Renal cortical epithelial cell (primary cell): ENCODE measurements at places on chromosomes 7 and 10. TPM values are rescaled to one million over a fixed set of nuclear protein-coding genes. Genes with fewer than 3 reads are reported as not detected.

DNA sequence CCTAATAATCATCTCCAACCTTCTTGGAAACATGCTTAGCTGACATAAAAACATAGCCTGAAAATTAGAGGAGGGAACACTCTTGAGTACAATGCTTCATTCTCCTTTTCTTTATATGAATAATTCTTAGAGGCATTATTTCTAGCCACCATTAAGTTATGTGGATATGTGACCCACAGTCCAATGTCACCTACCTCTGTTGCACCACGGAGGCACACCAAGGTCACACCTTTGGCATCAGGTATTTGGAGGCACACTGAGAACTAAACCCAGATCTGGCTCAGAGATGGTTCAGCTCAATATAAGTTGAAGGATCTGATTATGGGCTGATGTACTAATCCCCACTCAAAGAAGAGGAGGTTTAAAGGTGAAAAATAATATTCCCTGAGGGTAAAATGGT is 385.1 kb downstream of the POM121L12 start:
- no peak for DNase-seq

DNA sequence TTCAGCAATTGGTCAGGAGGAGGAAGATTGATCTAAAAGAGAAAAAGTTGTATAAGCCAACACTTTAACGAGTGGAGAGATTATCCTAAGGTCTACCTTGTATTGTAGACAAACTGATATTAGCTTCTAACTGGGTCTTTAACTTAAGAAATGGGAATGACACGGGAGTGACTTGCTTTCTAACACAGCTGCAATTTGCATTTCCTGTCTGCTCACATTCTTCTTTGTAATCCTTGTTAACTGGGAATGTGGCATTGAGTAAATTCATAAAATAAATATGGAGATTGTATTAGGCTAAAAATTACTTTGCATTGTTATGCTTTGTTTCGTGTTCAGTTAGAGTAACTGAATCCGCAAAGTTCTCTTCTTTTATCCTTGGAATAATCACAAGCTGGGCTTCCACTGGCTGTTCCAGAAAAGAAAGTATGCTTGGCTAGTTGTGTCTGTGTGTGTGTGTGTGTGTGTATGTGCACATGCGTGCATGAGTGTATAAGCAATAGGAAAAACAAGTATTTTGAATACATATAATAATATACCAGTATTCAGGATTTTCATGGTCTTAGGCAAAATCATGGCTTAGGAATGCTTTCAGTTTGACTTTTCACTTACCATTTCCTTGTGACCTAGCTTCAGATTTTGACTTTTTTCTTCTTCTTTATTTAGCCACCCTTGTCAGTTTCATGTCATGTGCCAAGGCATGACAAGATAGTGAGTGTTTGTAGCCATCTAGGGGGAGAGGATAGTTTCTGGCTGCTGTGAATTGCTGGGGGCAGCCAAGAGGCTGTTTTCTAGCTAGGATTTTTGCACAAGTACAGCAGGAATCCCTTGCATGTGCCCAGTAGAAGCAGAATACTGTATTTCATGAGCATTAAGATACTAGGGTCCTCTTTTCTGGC is 54.5 kb upstream of the FZD8 start:
- no peak for DNase-seq

DNA sequence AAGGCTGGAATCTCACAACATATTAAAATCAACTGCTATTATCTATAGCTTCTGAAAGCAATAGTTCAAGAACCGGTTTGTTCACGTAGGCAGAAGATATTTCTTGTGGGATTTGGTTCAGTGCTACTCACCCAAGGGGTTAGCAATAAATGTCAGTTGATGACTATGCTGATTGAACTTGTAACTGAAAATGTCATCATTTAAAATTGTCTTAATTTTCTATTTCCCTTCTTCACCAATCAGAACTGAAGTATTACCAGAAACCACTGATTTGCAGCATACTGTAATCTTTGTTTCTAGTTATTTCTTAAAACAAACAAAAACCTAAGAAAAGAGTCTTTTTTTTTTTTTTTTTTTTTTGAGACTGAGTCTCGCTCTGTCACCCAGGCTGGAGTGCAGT is 46.1 kb downstream of the CPEB3 start:
- no peak for DNase-seq

GRCh38 chr10:348456-348855 is 213.2 kb downstream of the ZMYND11 start:
- no peak for DNase-seq

GRCh38 chr10:77159538-77160110 is 478.0 kb downstream of the KCNMA1 start:
- peak; percentile 88 for DNase-seq

- DNase-seq = peak; percentile 60
Observed at GRCh38 chr10:34768261-34768971, 46.7 kb downstream of the PARD3 start.

DNA sequence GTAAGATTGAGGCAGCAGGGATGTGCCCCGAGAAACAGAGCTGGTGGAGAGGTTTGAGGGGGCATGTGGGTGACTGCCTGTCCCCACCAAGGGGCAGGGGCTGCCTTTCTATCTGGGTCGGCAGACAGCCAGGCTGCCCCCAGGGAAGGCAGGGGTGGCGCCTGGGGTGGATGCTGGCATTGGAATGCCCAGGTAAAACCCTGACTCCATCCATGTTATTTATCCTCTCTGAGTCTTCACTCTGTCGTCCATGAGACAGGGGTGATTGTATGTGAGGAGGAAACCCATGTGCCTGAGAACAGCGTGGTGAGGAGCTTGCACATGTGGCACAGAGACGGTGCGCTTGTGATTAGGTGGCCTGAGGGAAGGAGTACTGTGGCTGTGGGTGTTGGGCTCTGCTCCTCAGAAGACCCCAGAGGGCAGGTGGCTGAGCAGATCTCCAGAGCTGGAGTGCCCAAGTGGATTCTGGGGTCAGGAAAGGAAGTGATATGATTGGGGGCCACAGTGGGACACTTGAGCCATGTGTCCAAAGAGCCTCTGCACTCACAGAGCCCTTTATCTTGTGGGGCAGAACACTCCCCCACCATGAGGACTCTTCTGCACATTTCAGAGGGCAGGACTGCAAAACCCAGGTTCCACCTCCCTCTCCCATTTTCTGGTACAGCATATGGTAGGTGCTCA is 100.4 kb upstream of the RET start:
- DNase-seq = no peak

DNA sequence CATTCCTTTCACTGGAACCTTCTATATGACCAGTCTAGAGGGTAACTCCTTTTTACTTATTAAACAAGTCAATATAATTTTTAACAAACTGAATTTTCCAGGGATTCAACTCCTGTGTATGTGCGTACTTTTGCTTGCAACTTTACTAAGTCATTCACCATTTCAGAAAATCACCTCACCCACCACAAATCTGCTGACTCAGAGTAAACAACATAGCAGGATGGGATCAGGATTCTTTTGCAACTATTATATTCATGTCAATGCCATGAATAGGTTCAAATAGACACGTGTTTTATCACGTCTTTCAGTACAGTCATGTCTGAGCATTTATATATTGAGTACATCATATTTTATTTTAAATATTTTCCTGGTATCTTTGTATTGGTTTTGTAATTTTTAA is 14.5 kb downstream of the CTTNBP2 start:
- peak; percentile 59 for DNase-seq

GRCh38 chr7:13189668-13190067 is 502.2 kb downstream of the ARL4A start:
- DNase-seq = no peak

Gene LRRC18
- not detected in 2 replicates for total RNA-seq

Gene CHAT
- not detected in 2 replicates for total RNA-seq

- peak; percentile 62 for DNase-seq
Observed at GRCh38 chr10:98045785-98046389, 15.5 kb upstream of the CRTAC1 start.

- DNase-seq = peak; percentile 26
Observed at GRCh38 chr7:115145512-115145911, 223.6 kb downstream of the MDFIC start.

- DNase-seq = no peak
Observed at GRCh38 chr7:80131675-80132435, 2.8 kb upstream of the GNAI1 start.

Gene NOS3
- 0.15 and 0.35 TPM in 2 replicates for total RNA-seq

- DNase-seq = no peak
Observed at GRCh38 chr7:132193898-132194297, 382.4 kb downstream of the PLXNA4 start.

Gene KIF11
- 3.1 and 14.9 TPM in 2 replicates for total RNA-seq

DNA sequence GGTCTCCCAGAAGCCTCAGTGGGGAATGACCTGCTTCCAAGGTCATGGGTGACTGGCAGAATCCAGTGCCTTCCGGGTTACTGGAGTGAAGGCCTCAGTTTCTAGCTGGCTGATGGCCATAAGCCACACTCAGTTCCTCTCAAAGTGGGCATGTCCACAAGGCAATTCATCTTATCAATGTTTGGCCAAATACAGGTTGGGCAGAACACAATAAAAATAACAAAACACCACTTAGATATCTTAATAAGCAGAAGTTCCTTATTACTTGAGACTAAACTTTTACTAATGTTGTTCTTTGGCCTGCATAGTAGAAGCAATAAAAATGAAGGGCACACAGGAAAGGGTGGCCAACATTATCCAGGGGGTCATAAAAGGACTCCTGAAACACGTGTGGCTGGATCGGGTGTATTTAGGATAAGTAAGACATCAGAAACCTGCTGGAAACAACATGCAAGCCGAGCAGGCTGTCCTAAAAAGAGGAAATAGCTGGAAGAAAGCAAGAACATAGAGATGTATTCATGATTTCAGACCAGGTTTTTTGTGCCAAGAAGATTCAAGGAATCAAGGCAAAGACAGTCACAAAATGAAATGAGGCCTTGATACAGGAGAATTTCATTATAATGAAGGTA is 19.6 kb upstream of the AKR1C2 start:
- no peak for DNase-seq

DNA sequence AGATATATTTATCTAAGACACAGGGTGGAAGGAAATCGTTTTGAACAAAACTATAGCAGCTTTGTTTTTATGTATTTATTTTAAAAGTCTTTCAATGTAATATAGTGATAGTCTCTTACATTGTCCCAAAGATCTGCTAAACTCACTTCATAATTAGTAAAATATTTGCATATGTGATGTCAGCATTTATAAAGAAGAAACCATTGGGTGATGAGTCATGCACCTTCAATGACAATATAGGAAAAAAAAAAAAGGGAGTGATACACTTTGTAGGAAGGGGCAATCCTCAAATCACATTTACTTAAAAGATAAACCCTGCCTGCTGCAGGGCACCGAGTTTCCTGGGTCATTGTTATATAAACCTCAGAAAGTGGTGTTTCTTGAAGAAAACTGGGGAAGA is 112.4 kb upstream of the SEMA3C start:
- DNase-seq = no peak

Gene TWIST1
- not detected in 2 replicates for total RNA-seq

GRCh38 chr7:36153571-36154097 is 580 bp downstream of the EEPD1 start:
- DNase-seq = no peak

Gene IDI2
- total RNA-seq = not detected in 2 replicates

- no peak for DNase-seq
Observed at GRCh38 chr7:17942231-17942630, 1.9 kb upstream of the SNX13 start.

Gene THSD7A
- total RNA-seq = 1.6 and 2.5 TPM in 2 replicates

GRCh38 chr7:40583667-40584444 is 449.1 kb downstream of the SUGCT start:
- no peak for DNase-seq
